Effector memory CD8-positive, alpha-beta T cell (primary cell): ENCODE measurements at places on chromosomes 2 and 18.

GRCh38 chr2:241598487-241598886 lies 38.5 kb downstream of the THAP4 start:
- no peak overlapping the region for H3K4me3 ChIP-seq
- H3K4me1 ChIP-seq = peaks cover 3% of the 10 kb centered on the region
- peaks cover 38% of the 10 kb centered on the region for H3K36me3 ChIP-seq
- peak overlapping the region; percentile 10 for H3K27ac ChIP-seq
- H3K27me3 ChIP-seq = no peaks in the 10 kb centered on the region
- no peak for DNase-seq

DNA sequence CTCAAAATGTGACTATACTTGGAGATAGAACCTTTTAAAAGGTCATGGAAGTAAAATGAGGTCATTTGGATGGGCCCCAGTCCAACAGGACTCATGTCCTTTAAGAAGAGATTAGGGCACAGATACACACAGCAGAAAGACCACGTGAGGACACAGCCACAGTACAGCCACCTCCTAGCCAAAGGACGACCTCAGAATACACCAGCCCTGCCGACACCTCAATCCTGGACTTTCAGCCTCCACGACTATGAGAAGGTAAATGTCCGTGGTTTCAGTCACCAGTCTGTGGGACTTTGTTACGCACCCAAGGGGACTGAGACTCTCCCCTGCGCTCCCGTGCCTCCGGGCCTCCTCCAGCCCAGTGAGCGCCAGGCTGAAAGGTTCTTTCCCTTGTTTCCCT lies 30.2 kb upstream of the HPCAL1 start:
- H3K4me3 ChIP-seq = no peak overlapping the region
- no peaks in the 10 kb centered on the region for H3K27me3 ChIP-seq
- peaks cover 5% of the 10 kb centered on the region for H3K4me1 ChIP-seq
- no peak overlapping the region for H3K27ac ChIP-seq

GRCh38 chr18:31686572-31686971 lies 2.2 kb upstream of the B4GALT6 start:
- H3K4me3 ChIP-seq = no peak overlapping the region
- H3K27ac ChIP-seq = no peak overlapping the region
- peaks cover 21% of the 10 kb centered on the region for H3K27me3 ChIP-seq
- peaks cover 7% of the 10 kb centered on the region for H3K4me1 ChIP-seq

- H3K4me3 ChIP-seq = peak overlapping the region; percentile 7
- H3K36me3 ChIP-seq = no peaks in the 10 kb centered on the region
- DNase-seq = no peak
- peaks cover 47% of the 10 kb centered on the region for H3K27me3 ChIP-seq
- no peak overlapping the region for H3K27ac ChIP-seq
Measured at GRCh38 chr2:37375741-37376288, 31.4 kb downstream of the QPCT start.

DNA sequence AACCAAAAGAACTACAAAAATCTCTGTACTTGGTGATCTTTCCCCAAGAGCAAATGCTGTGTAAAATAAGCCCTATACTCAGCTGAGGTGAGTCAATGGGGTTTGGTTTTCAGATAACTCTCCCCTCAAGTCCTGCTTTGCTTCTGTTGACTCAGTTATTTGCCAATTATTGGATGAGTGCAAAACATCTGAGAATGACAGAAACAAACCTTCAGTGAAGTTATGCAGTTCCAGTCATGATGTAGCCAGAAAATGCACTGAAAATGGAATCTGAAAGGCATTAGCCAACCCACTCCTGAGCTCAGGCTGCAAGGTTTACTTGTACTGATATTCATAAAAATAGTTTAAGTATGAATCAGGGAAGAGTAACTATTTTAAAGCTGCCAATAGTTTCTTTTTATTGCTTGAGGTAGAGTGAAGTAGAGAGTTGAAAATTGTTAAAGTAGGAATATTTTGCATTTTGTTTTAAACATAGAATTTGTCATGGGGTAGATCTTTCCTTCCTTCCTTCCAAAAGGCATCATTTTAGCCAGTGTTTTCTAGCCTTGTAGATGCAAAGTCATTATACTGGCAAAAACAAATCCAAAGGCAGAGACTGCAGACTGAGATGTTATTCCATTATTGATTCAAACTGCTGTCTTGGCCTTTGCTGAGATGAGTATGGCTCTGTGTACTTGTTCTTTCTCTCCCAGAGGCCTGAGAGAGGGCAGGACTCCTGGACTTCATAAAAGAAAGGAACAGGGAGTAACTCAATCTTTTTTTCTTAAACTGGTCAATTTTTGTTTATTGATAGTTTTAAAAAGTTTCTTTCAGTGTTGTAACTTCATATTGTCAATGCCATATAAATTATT lies 215.3 kb downstream of the RND3 start:
- DNase-seq = no peak
- no peaks in the 10 kb centered on the region for H3K4me1 ChIP-seq
- no peak overlapping the region for H3K4me3 ChIP-seq

- H3K27me3 ChIP-seq = peaks cover 5% of the 10 kb centered on the region
- H3K36me3 ChIP-seq = no peaks in the 10 kb centered on the region
- no peaks in the 10 kb centered on the region for H3K4me1 ChIP-seq
- H3K27ac ChIP-seq = no peak overlapping the region
- DNase-seq = peak; percentile 12
Measured at GRCh38 chr18:70489986-70490933, 201.4 kb downstream of the SOCS6 start.

GRCh38 chr18:12376034-12376753 lies 833 bp downstream of the AFG3L2 start:
- H3K27me3 ChIP-seq = no peaks in the 10 kb centered on the region
- H3K4me3 ChIP-seq = peak overlapping the region; percentile 88
- H3K36me3 ChIP-seq = peaks cover 18% of the 10 kb centered on the region
- H3K27ac ChIP-seq = peak overlapping the region; percentile 88

DNA sequence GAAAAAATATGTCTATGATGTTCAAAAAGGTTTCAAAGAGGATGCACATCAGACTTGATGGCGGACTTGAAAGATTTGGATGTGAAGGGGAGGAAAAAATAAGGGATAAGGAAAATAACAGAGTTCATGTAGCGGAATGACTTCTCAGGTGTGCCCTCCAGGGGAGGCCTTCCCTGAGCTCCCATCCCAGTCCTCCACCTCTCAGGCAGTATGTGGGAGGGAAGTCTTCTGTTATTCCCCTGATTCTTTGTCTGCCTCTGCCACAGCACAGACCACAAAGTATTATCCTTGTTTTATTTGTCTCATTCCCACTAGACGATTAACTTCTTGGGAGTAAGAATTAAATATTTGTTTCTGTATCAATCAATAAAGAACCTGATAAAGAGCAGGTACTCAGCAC lies 17.7 kb downstream of the COL5A2 start:
- no peaks in the 10 kb centered on the region for H3K4me1 ChIP-seq
- H3K36me3 ChIP-seq = no peaks in the 10 kb centered on the region
- no peak overlapping the region for H3K4me3 ChIP-seq
- no peak for DNase-seq
- no peaks in the 10 kb centered on the region for H3K27me3 ChIP-seq

DNA sequence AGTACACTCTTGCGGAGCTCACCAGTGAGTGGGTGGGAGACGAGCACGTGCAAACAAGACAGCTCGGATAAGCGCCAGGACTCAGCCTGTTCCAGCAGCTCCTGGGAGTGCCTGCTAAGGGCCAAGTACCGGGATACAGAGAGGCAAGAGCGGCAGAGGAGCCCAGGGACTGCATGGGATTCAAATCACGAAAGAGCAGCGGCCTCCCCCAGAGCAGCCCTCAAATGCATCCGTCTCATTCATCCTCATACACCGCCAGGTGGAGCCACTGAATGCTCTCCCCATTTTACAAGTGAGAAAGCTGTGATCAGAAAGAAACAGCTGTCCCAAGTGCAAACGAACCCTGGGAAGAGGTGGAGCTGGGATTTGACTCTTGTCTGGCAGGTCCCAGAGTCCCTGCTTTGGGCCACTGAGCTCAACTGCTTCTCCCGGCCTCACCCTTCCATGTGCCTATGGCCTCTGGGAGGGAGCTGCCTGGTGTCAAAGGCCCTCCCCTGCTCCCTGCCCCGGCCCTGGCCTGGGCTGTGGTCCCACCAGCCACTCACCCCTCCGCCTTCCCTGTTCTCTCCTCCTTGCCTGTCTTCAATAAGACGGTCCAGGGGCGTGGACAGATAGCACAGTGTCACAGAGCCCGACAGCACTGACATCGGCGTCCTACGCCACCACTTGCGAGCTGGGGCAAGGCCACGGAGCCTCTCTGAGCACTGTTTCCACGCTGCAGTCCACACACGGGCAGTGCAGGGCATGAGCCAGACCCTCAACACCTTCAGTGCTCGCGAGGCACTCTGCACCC lies 72.8 kb upstream of the TAF1B start:
- peak overlapping the region; percentile 72 for H3K27ac ChIP-seq
- H3K4me3 ChIP-seq = no peak overlapping the region
- peaks cover 10% of the 10 kb centered on the region for H3K4me1 ChIP-seq

DNA sequence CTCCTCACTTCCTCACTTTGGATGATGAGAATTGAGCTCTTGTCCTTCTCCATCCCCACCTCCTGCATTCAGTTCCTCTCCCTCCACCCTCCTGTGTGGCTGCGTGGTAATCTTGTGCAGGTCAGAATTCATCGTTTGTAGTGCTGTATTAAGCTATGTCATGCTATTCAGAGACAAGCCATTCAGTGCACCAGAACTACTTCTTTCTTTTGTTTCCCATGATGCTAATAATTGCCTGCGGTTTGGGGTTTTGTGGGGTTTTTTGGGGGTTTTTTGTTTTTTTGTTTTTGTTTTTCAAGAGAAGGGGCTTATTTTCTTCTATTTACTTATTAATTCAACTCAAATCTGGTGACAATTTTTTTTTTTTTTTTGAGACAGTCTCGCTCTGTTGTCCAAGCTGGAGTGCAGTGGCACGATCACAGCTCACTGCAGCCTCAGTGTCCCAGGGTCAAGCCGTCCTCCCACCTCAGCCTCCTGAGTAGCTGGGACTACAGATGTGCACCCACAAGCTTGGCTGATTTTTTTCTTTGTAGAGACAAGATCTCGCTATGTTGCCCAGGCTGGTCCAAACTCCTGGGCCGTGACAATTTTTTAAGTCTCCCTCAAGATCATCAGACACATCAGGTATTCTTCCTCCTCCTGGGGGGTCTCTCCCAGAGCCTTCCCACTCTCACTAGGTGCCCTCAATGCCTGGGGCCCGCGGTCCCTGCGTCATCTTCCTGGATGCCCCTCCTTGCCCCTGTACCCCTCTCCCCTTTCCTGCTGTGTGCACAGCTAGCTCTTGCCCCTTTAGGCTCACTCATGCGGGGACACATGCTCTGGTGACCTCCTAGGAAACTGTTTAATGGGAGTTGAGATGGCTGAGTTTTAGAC lies 37.8 kb downstream of the MAL start:
- H3K27ac ChIP-seq = no peak overlapping the region
- peaks cover 11% of the 10 kb centered on the region for H3K4me1 ChIP-seq
- peaks cover 10% of the 10 kb centered on the region for H3K27me3 ChIP-seq
- H3K36me3 ChIP-seq = peaks cover 2% of the 10 kb centered on the region
- no peak for DNase-seq
- no peak overlapping the region for H3K4me3 ChIP-seq

- no peak for DNase-seq
- H3K36me3 ChIP-seq = peaks cover 3% of the 10 kb centered on the region
- H3K4me3 ChIP-seq = no peak overlapping the region
- H3K4me1 ChIP-seq = peaks cover 16% of the 10 kb centered on the region
Measured at GRCh38 chr2:25400169-25400568, 58.4 kb upstream of the DNMT3A start.

DNA sequence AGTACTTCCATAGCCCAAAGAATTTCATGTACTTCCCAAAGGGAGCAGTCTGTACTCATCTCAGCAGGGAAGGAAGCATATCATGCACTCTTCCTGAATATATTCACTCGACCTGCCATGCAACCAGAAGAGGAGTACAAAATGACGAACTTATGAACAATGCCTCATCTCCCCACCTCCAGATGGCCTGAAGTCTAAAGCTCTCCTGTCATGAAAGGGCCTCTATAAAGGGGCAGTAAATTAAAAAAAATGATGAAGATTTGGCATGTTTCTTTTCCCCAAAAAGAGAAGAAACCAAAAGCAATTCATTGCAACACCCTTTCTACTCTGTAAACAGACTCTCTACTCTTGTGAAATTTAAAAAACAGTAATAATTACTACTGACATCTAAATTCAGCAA lies 1601.1 kb downstream of the LRP1B start:
- no peak overlapping the region for H3K4me3 ChIP-seq
- no peak for DNase-seq
- no peak overlapping the region for H3K27ac ChIP-seq
- no peaks in the 10 kb centered on the region for H3K27me3 ChIP-seq
- no peaks in the 10 kb centered on the region for H3K36me3 ChIP-seq

DNA sequence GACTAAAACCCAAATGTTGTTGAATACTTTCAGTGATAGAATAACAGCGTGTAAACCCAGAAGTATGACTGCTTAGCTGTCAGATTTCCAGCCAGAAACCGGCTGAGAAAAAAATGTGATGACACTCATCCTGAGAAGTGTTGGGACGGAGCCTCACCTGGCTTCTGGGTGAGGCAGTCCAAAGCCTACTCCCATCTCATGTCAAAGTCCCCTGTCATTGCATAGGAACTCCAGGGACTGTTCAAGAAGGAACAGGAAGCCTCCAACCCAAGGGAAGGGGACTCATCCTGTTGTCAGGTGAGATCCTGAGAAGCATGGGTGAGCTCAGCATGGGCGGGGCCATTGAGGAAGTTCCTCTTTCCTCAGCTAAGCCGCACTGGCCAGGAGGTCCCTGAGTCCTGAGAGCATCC lies 11.3 kb upstream of the CHRNA1 start:
- H3K4me3 ChIP-seq = no peak overlapping the region
- no peak for DNase-seq
- H3K27me3 ChIP-seq = no peaks in the 10 kb centered on the region
- H3K4me1 ChIP-seq = peaks cover 23% of the 10 kb centered on the region
